Mesendoderm (in vitro differentiated cells): ENCODE measurements at places on chromosomes 4 and X.

DNA sequence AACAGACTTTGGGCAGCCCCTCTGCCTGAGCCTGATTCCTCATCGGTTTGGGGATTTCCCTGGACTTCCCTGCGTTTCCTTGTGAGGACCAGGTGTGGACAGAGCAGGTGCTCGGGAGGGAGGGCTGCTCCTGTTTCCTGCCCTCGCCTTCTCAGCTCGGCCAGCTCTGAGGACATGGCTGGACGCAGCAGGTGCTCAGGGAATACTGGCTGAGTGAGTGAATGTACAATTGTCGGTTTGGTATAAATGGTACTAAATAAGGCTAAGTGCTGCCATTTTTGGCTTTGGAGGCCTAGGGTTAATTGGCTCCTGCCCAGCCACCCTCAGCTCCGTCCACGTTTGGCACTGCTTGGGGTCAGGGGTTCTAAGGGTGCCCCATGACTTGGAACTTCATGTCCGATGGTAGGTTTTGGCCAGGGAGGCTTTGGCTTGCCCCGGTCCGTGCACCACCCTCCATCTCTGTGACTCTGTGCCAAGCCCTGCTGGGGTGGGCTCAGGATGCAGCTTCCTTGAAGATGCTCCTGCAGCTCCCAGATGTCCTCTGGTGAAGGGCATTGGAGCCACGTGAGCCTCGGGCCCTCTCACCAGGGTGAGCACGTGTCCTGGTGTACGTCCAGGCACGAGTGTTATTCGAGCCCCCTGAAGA lies 45.0 kb upstream of the NKX1-1 start:
- DNase-seq = no peak

- DNase-seq = no peak
These were observed 49.2 kb downstream of the IRF2 start for GRCh38 chr4:184424993-184425758.

DNA sequence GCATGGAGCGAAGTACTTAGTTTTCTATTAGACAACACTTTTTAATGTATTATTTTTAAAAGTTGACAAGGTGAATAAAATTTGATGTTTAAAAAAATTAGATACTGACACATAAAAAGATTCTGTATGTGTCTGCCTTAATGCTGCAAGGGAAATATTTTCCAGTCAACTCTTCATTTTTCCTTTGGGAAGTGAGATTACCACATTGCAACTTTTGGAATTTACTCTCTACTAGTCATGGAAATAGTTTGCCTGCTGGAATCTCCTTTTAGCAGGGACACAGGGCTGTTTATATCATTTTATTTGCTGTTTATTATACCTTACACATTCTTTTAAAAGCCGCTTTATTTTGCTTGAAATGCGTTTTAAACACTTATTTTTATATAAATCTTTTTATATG lies 135.1 kb downstream of the MID1 start:
- DNase-seq = no peak

DNA sequence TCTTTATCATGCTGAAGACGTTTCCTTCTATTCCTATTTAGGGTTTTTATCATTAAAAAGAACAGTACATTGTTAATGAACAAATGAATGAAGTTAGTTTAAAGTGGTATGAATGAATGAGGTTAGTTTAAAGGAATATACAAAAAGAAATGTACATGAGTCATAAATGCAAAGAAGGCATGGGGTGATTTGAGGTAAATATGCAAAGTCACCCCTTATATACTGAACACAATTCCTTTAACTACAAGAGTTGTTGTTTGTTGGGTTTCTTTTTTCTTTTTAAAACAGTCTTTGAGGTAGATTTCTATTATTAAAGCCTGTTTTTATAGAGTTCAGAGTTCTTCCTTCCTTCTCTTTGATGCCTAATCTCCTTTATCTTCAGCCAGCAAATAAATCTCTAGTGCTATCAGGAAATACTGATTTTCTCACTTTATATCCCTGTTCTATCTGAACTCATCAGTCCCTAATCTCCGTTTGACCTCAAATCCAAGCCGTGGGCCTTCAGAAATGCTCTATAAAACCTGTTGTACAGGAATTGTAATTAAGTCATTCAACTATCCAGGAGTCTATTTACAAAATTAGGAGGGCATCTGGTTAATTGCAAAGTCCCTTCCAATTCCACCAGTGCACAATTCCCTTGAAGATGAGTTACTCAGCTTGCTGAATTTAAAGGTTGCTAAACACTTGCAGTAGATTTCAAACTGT lies 31.6 kb upstream of the ABCG2 start:
- peak; percentile 38 for DNase-seq

GRCh38 chr4:20809812-20810211 lies 109.6 kb downstream of the PACRGL start:
- peak; percentile 57 for DNase-seq

GRCh38 chrX:53086464-53086863 lies 4.3 kb downstream of the TSPYL2 start:
- DNase-seq = no peak

DNA sequence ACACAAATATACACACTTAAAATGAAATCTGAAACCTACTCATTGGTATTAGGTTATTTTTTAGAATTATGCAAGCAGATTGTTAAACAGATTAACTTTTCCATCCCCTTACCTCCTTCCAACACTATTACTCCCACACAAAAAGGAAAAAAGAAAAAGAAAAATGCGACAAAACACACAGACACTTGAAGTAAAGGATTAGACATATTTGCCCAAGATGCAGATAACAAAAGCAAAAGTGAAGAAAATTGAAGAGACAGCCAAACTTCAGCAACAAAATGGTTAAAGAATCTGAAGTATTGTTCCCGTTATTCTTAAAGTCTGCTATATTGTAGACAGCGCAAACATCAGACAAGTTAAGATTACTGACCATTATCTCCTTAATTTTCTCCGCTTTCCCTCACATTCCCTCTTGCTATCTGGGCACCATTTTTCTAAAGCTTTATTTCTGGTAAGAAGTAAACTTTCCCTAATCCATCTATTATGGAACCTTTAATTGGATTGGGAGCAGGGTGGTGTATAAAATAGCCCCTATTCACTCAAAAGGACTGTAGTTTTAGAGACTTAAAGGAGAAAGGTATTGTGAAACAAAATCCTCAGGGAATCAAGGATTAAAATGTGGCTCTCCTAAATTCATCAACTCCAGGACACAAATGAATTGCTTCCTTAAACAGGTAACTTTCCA lies 34.7 kb upstream of the MAB21L2 start:
- no peak for DNase-seq

GRCh38 chrX:150405006-150405405 lies 41.9 kb downstream of the MAMLD1 start:
- DNase-seq = no peak
